ENCODE measurements at places on chromosomes 3 and 15.
A peak's percentile ranks its signal among the peaks of the same experiment; 100 is the strongest.

GRCh38 chr3:79247725-79248043, 520.1 kb downstream of the ROBO1 start:
- no peak for DNase-seq

- DNase-seq: peak; percentile 35
Observed at GRCh38 chr15:84982301-84982920, 755 bp downstream of the PDE8A start.

DNA sequence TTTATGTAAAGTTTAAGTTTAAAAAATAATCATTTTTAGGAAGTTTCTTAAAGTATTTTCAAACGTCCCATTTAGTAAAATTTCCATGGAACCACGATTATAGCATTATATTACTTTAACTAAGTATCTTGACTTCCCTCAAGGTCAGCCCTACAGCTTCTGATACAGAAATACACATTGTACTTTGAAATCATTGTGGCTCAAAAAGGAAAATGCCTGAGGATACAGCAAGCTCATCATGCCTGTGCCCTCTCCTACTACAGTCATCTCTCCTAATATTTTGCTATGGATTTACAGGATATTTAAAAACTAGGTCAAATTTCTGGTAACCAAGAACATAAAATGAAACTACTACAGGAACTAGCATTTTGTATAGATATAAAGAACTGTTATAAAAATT, 51.8 kb downstream of the GBE1 start:
- no peak for DNase-seq

DNA sequence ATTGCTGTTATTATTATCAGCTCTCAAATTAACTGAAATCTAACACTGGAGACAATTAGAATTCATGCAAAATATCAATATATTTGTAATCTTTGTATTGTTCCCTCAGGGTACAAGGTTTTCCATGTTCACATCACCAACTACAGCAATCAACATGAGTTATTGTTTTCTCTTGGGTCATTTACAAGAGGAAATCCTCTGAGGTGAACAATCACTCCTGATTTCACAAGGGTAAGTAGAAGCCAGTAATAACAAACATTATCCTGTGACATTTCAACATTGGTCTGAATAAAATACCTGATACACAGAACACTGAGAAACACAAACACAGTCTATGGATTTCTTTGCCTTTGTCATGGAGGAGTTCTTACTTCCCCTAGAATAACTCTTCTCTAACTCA, 174.0 kb downstream of the SUCNR1 start:
- DNase-seq: no peak

DNA sequence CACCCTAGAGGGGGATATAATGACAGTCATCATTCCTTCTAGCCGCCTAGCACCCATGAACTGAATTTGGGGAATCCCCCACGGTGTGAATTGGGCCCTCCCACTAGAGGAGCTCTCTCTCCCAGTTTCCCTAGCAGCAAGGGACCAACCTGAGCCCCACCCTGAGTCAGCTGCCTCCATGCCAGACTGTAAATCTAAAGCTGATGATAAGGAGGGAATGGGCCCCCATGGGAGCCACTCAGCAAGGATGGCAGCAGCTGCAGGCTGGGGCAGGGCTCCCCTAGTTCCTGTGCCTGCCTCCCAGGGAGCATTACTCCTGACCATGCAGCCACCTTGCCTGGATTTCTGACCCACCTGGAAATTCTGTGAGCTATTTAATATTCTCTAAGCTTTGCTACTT, 57.0 kb upstream of the PXYLP1 start:
- no peak for DNase-seq

GRCh38 chr15:53693729-53694475, 65.6 kb downstream of the WDR72 start:
- DNase-seq: peak; percentile 15

- DNase-seq: no peak
Observed at GRCh38 chr3:130687327-130687726, 59.3 kb downstream of the PIK3R4 start.

GRCh38 chr3:108834551-108834950, 12.0 kb downstream of the TRAT1 start:
- no peak for DNase-seq

DNA sequence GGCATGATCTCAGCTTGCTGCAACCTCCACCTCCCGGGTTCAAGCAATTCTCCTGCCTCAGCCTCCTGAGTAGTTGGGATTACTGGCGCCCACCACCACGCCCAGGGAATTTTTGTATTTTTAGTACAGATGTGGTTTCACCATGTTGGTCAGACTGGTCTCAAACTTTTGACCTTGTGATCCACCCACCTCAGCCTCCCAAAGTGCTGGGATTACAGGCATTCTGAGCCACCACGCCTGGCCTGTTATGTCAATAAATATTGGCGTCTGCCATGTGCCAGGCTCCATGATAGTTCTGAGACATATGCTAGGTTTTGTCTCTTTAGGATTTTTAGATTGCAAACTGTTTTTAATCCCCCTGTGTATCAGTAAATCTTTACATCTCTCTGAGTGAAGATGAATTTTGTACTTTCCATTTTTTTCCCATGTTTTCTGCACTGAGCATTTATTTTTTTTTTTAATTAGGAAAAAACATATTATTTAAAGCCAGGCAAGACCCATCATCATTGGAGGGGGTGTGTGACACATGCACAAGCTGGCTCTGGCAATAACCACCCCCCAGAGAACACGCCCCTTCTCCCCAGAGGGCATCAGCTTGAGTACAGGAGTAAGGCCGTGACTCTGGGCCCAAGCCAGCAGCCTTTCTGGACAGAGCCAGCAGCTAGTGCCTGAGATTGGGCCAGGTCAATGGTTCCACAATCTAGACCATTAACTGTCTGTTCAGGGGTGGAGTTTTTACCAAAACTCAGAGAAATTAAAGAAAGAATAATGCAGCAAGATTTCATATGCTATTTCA, 51.0 kb upstream of the ATP1B3 start:
- no peak for DNase-seq

DNA sequence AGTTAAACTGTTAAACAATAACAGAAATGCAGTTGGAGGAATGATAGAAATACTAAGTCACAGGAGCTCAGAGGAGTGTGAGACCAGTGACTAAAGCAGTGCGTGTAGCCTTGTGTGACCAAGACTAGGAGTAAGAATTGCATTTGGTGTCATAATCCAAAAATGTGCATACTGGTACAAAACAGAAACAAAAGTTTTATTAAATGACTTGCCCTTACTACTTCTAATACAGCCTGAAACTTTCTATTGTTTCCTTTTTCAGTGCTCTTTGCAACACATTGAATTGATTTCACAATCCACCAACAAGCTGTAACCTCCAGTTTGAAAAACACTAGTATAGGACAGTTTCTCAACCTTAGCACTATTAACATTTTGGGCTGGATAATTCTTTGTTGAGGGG, 17.1 kb downstream of the SNX1 start:
- DNase-seq: no peak

GRCh38 chr3:184145111-184145524, 10.0 kb downstream of the EIF2B5 start:
- DNase-seq: peak; percentile 69

- DNase-seq: no peak
Observed at GRCh38 chr3:64554096-64554920, 133.5 kb downstream of the ADAMTS9 start.

GRCh38 chr15:94259121-94259751, 27.9 kb downstream of the MCTP2 start:
- DNase-seq: no peak

GRCh38 chr3:180048103-180048502, 11.4 kb upstream of the PEX5L start:
- DNase-seq: no peak

- DNase-seq: no peak
Observed at GRCh38 chr3:111943533-111943932, 35.3 kb upstream of the ABHD10 start.

DNA sequence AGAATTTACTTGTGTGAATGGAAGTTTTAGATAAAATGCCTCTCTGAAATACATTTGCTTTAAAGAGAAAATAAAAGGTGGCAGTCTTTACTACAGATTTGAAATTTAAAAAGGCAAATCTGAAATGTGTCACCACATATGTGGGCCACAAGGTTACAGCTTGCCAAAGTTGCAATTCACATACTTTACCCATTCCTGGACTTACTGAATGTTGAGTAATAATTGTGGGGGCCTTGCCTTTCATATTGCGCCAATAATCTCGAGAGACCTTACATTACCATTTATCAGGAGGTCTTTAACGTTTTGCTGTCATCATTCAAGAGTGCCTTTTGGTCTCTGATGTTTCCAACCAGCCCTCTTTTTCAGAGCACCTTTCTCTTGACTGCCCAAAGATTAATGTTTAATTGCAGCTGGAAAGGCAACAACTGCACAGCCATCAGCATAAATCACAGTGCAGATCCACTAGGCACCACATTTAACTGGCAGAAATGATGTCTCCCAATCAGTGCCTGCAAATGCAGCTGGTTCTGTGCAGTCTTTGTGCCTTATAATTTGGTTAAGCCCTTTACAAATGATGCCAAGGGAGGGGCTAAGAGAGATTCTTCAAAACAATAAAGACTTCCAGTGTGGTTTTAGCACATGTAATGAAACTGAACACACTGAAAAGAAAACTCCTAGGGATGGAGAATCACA, 206.8 kb downstream of the MAGI1 start:
- DNase-seq: no peak

- no peak for DNase-seq
Observed at GRCh38 chr15:89243046-89243690, 611 bp upstream of the FANCI start.

GRCh38 chr3:185959609-185960521, 22.1 kb upstream of the TRA2B start:
- no peak for DNase-seq

GRCh38 chr3:122516846-122517360, 2.2 kb upstream of the KPNA1 start:
- DNase-seq: no peak

DNA sequence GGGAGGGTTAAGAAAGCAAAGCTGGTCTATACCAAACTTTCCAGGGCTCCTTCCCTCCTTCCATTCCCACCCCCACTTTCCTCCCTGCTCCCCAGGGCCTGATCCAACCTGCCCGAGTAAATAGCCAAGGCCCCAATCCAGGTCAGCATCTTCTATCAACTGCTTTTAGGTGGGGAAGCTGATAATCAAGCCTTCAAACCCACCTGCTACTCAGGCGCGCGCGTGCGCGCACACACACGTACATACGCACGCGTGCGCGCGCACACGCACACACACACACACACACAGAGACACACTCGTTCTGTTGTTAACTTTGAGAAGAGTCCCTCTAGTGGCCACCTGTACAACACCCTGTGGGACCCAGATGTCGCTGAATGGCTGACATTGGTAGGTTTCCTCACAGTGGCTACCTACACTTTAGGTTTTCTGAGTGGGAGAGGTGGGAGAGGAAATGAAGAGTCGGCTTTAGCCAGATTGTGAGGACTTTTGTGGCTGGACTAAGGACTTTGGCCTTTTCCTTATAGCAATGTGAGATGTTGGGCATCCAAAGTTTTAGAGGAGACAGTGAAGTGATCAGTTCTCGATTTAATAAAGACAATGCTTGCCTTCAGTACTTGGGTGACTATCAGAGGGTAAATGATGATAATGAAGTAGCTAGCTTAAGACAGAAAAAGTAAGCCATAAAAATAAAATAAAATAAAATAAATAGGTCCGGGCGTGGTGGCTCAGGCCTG, 179.9 kb upstream of the C2CD4B start:
- DNase-seq: peak; percentile 22

- DNase-seq: no peak
Observed at GRCh38 chr15:68808770-68809169, 11.9 kb downstream of the ANP32A start.

GRCh38 chr3:73604451-73604850, 20.3 kb downstream of the PDZRN3 start:
- DNase-seq: no peak

GRCh38 chr15:36359286-36359685, 220.1 kb upstream of the CDIN1 start:
- DNase-seq: no peak

DNA sequence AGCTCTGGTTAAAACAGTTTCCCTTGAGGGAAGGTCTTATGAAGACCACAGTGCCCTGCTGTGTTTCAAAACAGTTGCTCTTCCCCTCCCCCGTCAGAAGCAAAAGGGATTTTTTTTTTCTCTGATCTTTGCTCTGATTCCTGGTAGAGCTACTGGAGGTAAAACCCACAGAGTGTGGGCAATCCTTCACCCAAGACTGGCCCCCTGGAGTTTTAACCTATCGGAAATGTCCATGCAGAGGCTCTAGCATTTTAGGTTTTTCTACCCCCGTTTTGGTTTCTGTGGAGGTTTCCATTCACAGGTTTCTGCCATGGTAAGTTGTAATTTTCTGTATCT, 27.7 kb downstream of the GRM2 start:
- no peak for DNase-seq

DNA sequence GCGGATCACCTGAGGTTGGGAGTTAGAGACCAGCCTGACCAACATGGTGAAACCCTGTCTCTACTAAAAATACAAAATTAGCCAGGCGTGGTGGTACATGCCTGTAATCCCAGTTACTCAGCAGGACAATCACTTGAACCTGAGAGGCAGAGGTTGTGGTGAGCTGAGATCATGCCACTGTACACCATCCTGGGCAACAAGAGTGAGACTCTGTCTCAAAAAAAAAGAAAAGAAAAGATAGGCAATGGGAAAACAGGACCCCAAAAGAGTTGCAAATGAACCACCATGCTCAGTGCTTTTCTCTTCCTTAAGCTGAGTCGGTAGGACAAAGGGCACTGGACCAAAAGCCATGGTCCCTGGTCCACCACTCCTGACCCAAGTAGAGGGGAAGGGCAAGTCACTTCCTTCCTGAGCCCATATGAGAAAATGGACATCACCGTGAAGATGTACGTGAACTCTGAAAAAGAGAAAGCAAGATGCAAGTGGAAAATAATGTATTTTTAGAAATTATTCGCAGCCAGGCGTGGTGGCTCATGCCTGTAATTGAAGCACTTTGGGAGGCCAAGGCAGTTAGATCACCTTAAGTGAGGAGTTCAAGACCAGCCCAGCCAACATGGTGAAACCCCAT, 2.6 kb downstream of the ITGB5 start:
- DNase-seq: no peak

GRCh38 chr3:179318876-179319275, 4.0 kb upstream of the ZNF639 start:
- no peak for DNase-seq

GRCh38 chr3:85360742-85361387, 402.1 kb downstream of the CADM2 start:
- DNase-seq: peak; percentile 92

DNA sequence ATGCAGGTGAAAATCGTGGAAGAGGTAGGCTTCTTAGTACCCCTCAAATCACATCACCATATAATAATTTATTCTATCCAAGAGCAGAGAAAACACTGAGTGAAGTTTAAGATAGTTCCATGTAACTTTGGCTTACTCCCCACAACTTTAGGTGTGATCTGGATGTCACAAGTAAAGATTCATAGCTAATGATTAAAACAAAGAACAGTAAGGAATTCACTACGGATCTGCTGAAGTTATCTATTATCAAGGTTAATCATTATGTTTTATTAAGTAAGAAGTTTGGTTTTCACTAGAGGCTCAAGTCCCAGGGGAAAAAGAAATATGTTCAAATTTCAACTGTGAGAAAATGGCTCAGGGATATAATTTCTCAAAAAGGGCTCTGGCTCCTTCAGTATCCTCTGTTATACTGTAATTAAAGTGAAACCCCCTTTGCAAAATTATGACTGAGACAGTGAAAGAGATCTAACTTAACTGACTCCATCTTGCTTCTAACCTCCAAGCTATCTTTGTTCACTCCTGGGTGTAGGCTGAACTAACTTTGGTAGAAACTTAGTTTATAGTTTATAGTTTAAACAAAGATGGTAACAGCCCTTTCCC, 17.1 kb downstream of the CD80 start:
- DNase-seq: no peak
